ENCODE measurements at places on chromosomes 5 and 9.

DNA sequence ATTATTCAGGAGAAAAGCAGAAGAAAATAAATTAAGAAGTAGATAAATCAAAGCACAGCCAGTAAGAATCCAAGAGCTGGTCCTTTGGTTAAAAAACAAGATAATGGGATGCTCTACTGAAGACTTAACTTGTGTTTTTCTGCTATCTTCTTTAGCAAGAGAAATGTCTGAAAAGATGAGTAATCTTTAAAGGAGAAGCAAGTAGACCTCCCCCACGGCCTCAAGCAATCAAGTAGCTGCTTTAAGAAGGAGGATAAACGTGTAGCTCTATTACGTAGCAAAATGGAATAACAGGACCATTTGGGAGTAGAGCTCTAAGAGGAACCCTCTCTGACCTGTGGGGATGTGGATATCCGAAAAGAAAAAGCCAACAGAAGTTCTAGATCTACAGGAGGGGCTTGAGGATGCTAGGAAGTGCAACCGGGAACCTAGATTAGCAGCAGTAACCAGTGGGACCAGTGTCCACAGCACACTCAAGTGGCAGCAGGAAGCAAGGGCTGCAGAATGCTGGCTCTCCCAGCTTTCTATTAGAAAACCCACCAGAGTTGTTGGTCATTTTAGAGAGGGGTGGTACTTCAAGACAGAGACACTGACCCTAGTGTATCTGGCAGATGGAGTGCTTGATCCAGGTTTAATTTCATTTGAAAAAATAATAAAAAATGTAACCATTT, 185.4 kb downstream of the GABBR2 start:
- no peak for DNase-seq

DNA sequence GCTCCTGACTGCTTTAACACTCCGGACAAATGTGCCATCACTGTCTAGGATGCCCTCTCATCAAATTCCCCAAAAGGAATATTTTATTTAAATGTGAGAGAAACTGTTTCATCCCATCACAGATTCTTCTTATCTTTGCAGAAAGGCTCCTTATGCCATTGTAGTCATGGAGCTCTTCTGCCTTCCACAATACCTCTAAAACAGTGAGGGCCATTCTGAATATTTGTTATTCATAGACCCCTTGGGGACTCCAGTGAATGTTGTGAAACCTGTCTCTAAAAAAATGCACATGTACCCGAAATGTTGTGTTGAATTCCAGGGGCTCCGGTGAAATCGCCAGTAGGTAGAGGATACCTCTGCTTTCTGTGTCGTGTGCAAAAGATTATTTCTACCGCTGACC, 176.9 kb downstream of the RORB start:
- no peak for DNase-seq

DNA sequence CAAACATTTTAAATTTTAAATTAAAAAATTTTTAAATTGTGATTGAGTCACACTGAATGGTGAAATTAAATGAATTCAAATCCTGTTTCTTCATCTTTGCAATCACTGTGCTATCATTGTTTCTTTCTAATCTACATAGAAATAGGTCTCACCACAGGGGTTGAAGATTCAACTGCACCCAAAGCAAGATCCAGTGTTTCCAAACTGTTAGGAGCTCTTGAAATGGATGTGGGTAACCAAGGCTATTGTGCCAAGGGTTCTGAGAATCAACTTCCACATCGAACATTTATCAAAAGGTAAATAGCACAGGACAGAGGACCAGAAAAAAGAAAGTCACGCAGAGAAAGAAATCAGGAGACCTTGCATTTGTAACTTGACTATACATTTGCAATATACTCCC, 172.6 kb upstream of the RASEF start:
- no peak for DNase-seq

DNA sequence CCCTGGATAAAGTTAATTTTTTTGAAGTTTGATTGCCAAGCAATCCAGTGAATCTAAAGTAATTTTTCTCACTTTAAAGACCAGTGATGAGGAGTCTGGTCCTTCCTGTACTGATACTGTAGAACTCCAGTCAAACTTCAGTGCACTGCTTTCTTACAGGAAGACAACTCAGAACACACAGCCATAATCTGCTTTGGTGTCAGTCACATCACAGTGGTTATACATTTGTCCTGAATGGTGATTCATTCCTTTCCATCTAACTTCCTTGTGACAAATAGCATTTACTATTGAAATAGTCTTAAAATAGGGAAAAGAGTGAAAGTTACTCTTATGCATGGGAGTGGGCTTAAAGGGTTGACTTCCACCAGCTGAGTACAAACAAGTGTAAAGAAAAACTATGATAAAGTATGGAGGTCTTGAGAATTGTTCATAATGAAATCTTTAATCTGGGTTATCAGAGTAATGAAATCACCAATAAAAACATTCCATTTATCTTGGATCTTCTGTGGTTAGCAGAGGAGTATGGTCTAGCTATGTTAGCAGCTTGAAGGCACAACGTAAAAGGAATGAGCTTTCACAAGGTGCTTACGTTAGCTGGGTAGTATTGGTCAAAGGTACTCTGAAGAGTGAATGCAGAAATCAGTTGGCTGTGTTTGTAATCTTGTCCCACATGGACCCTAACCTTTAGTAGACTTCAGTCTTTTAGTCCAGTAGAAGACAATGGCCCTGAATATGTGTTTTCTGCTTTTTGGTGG, 41.5 kb downstream of the DCP2 start:
- DNase-seq = no peak

DNA sequence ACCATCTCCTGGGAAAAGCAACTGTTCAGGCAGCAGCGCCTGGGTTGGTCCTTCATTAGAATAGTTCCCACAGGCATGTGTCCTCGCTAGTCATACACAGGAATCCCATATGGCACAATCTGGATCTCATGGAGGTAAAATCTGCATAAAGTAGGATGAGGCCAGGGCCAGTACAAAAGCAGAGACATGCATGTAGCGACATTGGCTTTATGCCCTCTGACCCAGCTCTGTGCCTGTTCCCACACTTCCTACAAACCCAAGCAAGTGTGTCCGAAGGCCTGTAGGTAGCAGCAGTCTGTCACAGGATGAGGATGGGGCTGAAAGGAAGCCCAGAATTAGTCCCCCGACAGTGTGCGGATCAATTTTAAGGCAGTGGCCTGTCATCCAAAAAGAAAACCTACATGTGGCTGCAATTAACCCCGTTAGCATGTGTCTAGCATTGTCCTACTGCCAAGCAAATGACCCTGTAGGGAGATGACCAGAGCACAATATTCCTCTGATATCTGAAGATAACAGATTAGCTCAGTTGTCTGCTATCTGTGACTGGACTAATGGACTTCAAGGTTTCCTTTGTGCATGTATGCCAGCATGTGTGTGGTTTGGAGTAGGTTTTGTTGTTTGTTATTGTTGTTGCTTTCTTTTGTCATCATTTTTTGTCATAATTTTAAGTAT, 178.8 kb downstream of the TMEM161B start:
- DNase-seq = no peak

GRCh38 chr9:71630377-71630995, 137.8 kb downstream of the CEMIP2 start:
- no peak for DNase-seq

- no peak for DNase-seq
Measured at GRCh38 chr5:9834871-9835770, 205.0 kb upstream of the TAS2R1 start.

DNA sequence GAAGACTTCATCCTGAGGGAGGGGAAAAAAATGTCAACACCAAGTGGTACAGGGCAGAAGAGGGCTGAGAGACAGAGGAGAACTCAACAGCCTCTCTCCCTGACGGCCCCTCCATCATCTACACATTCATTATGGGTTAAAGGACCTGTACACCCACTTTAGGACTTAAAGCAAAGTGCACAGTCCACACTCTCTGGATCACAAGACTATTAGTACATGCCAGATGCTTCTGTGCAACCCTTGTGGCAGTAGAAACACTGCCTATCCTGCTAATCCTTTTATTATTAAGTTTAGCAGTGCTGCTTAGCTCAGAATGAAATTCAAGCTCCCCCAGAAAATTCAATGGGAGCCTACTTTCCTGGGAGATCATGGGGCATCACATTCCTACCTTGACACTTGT, 1.9 kb downstream of the FRMD3 start:
- DNase-seq = no peak

DNA sequence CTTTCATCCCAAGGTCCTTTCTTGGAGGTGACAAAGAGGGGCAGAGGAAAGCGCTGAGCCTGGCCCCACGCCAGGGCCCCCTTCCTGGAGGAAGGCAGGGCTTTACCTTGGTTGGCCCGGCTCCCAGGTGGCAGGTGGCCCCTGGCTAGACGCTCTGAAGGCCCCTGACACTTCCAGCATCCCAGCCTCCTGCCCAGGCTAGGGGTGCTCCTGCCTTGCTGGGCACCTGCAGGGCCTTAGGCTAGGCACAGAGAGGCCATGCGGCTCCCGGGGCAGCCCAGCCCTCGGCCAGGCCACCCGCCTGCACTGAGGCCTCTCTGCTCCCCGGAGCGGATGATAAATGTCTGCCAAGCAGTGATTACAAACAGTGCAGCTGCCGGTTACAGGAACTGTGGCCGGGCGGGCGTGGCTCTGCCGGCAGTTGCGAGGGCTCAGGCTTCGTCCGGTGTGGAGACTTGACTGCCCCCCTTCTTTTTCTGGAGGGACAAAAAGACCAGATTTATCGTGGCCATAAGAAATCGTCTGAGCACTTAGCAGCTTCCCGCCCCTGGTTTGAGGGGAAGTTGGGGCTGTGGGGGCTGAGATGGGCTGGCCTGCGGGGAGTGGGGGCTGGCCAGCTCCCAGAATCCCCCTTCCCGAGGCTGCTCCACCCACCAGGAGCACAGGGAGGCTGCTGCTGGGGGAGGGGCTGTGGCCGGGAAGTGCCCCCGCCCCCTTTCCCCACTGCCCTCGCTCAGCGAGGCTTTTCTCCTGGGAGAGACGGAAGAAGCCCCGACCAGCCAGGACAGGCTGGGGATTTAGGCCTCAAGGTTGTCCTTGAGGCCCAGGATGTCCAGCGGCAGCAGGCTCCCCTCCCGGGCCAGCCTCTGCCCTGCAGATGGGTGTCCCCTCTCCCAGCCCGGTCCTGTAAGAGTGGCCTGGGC, 31.6 kb upstream of the UBAC1 start:
- no peak for DNase-seq

GRCh38 chr5:69140827-69141226, 26.1 kb upstream of the CCNB1 start:
- DNase-seq = no peak

- DNase-seq = no peak
Measured at GRCh38 chr5:53970475-53970874, 339.9 kb downstream of the ARL15 start.

Measured in stimulated activated CD4-positive, alpha-beta T cell treated with anti-CD3 and anti-CD28 coated beads, Interleukin-1b, Interleukin-23, amount 100 ng/mL, for 4 hours (primary cell).